ENCODE measurements at places on chromosomes 3 and 15. TPM values are rescaled to one million over a fixed set of nuclear protein-coding genes. Genes with fewer than 3 reads are reported as not detected.

DNA sequence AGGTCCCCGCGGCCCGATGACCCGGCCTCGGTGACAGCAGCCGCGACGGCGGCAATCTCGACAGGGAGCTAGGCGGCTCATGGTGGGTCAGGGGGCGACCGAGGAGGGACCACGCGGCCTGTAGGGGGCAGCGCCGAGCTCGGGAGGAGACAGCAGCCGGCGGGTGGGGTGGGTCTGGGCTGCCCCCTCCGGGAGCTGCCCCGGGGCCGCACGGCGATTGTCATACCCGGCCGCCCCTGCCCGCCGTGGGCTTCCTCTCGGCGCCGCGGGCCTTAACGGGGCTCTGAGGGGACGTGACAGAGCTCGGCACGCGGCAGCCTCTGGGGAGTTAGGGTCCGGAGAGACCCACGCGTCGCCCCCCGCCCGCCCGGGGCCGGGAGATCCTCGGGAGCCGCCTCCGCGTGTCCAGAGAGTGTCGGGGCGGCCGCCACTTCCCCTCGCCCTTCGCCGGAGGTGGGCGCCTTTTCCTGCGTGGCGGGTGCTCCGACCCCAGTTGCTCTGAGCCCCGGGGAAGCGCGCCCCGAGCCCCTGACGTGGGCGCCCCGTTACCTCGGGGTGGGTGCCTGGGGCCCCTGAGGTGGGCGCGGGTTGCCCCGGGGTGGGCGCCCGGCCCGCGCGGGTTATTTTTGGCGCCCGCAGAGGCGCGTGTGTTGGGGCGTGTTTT lies 539 bp upstream of the PLCL2 start:
- H3K27me3 ChIP-seq: peaks cover 8% of the 10 kb centered on the region
- DNase-seq: peak; percentile 77
- H3K4me3 ChIP-seq: peak overlapping the region; percentile 93
- H3K4me1 ChIP-seq: peaks cover 47% of the 10 kb centered on the region
- H3K27ac ChIP-seq: peak overlapping the region; percentile 97
- no peaks in the 10 kb centered on the region for H3K36me3 ChIP-seq

Gene DENND6A
- 19.2 TPM for total RNA-seq

Gene CERS3
- not detected for total RNA-seq

- no peak overlapping the region for H3K27ac ChIP-seq
- DNase-seq: no peak
- no peaks in the 10 kb centered on the region for H3K36me3 ChIP-seq
- no peaks in the 10 kb centered on the region for H3K27me3 ChIP-seq
- H3K4me3 ChIP-seq: no peak overlapping the region
Observed at GRCh38 chr3:15932348-15933300, 134.8 kb upstream of the ANKRD28 start.

DNA sequence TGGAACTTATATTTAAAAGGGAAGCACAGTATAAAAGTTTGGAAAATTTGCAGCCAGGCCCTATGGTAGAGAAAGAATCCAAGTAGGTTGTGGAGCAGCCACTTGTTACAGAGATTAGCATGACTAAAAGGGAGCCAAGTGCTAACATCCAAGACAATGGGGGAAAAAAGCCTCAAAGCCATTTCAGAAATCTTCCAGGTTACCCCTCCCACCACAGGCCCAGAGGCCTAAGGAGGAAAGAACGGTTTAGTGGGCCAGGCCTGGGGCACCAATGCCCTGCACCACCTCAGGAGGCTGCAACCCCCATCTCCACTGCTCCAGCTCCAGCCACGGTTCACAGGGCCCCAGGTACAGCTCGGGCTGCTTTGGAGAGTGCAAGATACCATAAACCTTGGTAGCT lies 69.9 kb downstream of the IGF2BP2 start:
- no peaks in the 10 kb centered on the region for H3K36me3 ChIP-seq
- no peak for DNase-seq
- no peak overlapping the region for H3K27ac ChIP-seq
- H3K4me1 ChIP-seq: no peaks in the 10 kb centered on the region

Gene ARHGAP11A
- 89.9 TPM for total RNA-seq

- H3K27me3 ChIP-seq: peaks cover 5% of the 10 kb centered on the region
- H3K4me3 ChIP-seq: no peak overlapping the region
- H3K36me3 ChIP-seq: peaks cover 36% of the 10 kb centered on the region
- no peak for DNase-seq
- no peaks in the 10 kb centered on the region for H3K4me1 ChIP-seq
- H3K27ac ChIP-seq: no peak overlapping the region
Observed at GRCh38 chr3:196517162-196517800, 2.1 kb upstream of the SMCO1 start.

DNA sequence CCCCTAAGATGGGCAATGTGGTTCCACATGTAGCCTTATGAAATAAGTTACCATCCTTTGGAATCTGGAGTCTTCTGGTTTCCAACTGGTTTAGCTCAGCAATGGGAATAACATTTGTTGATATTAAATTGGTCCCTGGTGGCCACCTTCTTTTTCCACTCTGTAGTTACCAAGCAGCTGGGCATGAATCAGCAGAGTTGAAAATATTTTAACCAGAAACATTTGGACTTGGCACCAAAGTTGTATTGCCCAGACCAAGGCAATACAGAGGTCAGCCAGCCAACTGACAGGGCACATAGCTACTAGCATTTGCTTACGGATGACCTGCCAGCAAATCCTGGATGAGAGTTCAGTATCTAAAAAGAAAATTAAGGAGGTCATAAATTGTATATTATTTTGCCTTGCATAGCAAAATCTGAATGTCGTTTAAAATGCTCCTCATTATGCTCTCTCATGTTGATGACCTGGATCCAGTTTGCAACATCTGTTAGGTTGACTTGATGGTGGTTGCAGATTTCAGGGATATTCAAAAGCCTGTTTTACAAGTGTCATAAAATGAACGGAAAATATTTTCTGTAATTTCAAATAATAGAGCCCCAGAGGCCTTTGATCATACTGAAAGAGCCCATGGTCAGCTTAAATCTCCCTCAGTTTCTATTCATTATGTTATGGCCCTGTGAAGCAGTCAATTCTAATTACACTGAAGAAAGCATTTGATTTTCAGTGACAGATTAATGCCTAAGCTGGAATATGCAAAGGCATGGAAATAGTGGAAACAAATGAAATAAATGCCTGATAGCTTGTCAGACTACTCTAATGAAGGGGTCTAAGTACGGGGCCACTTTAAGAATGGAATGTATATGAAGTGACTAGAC lies 54.6 kb downstream of the PPM1L start:
- H3K27ac ChIP-seq: no peak overlapping the region
- no peaks in the 10 kb centered on the region for H3K36me3 ChIP-seq
- no peaks in the 10 kb centered on the region for H3K27me3 ChIP-seq

- H3K36me3 ChIP-seq: no peaks in the 10 kb centered on the region
- no peaks in the 10 kb centered on the region for H3K4me1 ChIP-seq
- no peak for DNase-seq
- H3K4me3 ChIP-seq: no peak overlapping the region
Observed at GRCh38 chr15:89852342-89852995, 37.8 kb upstream of the ANPEP start.

Gene CHRNA5
- total RNA-seq: 9.0 TPM

GRCh38 chr3:52077925-52078324 lies 21.6 kb upstream of the DUSP7 start:
- no peaks in the 10 kb centered on the region for H3K27me3 ChIP-seq
- no peak for DNase-seq
- no peak overlapping the region for H3K27ac ChIP-seq
- peaks cover 12% of the 10 kb centered on the region for H3K4me1 ChIP-seq
- no peak overlapping the region for H3K4me3 ChIP-seq
- no peaks in the 10 kb centered on the region for H3K36me3 ChIP-seq

GRCh38 chr15:75008629-75009326 lies 13.4 kb downstream of the SCAMP5 start:
- H3K4me1 ChIP-seq: no peaks in the 10 kb centered on the region
- peaks cover 8% of the 10 kb centered on the region for H3K27me3 ChIP-seq
- no peak overlapping the region for H3K4me3 ChIP-seq

DNA sequence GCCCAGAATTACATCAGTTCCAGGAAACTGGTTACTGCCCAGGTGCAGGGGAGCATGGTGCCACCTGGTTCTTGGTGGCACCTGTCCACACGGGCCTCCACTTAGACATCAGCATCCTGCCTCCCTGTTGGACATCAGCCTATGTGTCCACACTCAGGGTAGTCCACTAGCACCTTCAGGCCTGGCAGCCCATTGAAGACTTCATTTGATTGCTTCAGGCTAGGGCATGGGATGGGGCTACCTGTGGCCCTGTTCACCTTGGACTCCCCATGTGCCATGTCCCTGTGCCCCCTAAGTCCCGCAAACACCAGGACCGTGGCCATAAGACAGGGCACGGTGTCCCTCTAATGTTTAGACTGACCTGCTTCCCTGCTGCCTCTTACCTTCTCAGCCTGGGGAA lies 30.9 kb downstream of the CYP8B1 start:
- peaks cover 15% of the 10 kb centered on the region for H3K4me1 ChIP-seq
- no peaks in the 10 kb centered on the region for H3K36me3 ChIP-seq
- DNase-seq: no peak
- no peaks in the 10 kb centered on the region for H3K27me3 ChIP-seq
- H3K4me3 ChIP-seq: no peak overlapping the region
- H3K27ac ChIP-seq: no peak overlapping the region

Gene GOLGA6L9
- total RNA-seq: 6.7 TPM

- H3K4me1 ChIP-seq: no peaks in the 10 kb centered on the region
- DNase-seq: no peak
- H3K27me3 ChIP-seq: no peaks in the 10 kb centered on the region
- H3K27ac ChIP-seq: no peak overlapping the region
- no peak overlapping the region for H3K4me3 ChIP-seq
Observed at GRCh38 chr15:53511175-53511574, 248.3 kb downstream of the WDR72 start.

DNA sequence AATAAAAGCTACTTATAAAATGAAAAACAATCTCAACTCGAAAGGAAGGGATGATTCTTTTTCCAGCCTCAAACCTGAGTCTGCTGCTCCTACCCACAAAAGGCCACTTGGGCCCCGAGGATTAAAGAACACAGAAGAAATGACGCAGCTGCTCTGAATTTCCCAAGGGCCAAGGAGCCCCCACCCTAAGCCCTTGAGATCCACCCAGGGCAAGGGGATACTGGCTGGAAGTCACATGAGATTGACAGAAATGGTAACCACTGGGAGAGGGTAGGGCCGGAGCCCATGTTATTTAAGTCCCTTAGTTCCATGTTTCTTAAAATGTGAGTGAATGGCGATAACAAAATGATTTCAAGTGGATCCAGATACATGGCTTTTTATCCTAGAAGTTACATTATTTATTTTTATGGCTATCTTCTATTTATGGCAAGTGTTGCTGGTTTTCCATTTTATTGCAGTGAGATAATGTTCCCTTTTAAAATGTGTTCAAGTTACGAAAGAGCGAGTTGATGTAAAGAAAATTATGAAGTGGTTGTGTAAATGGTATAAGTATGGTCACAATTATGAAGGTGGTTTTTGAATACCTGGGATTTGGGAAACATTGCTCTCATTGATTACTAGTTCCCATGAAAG lies 16.8 kb downstream of the IGDCC4 start:
- H3K27me3 ChIP-seq: peaks cover 10% of the 10 kb centered on the region
- H3K36me3 ChIP-seq: no peaks in the 10 kb centered on the region
- H3K4me3 ChIP-seq: no peak overlapping the region
- H3K4me1 ChIP-seq: peaks cover 6% of the 10 kb centered on the region
- no peak for DNase-seq
- H3K27ac ChIP-seq: no peak overlapping the region

Gene HIGD1A
- total RNA-seq: 78.4 TPM

Gene CPLX3
- 0.43 TPM for total RNA-seq

Gene TBC1D2B
- total RNA-seq: 54.1 TPM

Gene TLE3
- 57.6 TPM for total RNA-seq

GRCh38 chr3:169143506-169143905 lies 520.0 kb downstream of the MECOM start:
- H3K27ac ChIP-seq: no peak overlapping the region
- no peak for DNase-seq
- H3K36me3 ChIP-seq: no peaks in the 10 kb centered on the region
- peaks cover 11% of the 10 kb centered on the region for H3K4me1 ChIP-seq

Gene KBTBD12
- not detected for total RNA-seq

DNA sequence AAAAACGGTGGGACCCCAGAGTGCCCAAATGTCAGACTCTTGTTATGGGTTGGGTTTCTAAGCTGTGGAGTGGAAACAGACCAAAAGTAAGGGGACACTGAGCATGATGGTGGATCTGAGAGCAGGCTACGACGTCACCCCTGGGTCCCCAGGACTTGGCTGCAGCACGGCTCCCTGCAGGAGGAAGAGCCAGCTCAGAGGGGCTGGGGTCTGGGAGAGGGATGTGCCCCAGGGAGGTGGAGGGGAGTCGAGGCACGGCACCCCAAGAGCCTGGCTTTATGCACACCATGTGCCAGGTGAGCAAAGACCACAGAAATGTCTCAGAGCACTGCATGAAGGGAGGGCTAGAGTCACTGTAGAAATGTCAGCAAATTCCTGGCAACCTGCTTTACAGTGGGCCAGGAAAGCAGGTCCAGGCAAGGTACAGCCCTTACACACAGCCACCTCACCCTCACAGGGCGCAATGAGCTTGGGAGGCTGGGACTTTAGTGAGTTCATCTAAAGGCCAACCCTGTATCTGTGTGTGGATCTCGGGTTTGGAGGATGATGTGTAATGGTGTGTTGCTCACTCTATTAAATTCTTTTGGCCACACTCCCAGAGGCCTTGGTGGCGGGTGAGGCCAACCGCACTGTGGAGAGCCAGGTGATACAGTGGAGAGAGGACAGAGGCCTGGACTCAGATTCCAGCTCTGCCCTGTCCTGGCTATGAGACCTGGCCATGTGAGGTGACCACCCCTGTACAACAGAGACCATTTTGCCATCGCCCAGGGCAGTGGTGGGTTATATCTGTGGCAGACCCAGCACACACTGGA lies 14.1 kb downstream of the CTSH start:
- H3K36me3 ChIP-seq: no peaks in the 10 kb centered on the region
- H3K4me1 ChIP-seq: no peaks in the 10 kb centered on the region
- no peak overlapping the region for H3K27ac ChIP-seq
- no peak overlapping the region for H3K4me3 ChIP-seq

DNA sequence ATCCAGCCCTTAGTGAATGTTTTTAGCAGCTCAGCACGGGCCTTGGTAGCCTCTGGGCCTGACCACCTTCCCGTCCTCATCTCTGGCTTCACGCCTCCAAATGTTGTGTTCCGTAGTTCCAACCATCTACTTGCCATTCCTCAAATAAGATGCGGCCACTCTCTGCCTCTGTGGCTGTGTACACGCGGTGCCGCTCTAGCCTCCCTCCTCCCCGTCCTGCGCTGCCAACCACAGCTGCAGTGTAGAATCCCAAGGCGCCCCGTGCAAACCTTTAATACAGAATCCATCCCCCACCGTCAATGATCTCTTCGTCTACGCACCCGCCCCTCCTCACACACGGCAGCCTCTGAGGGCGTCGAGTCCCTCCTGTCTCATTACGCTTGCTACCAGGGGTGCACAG lies 77.2 kb downstream of the VGLL4 start:
- no peaks in the 10 kb centered on the region for H3K36me3 ChIP-seq
- H3K27ac ChIP-seq: peak overlapping the region; percentile 20
- no peaks in the 10 kb centered on the region for H3K27me3 ChIP-seq
- H3K4me3 ChIP-seq: no peak overlapping the region

GRCh38 chr15:94411285-94411684 lies 179.9 kb downstream of the MCTP2 start:
- peaks cover 16% of the 10 kb centered on the region for H3K36me3 ChIP-seq
- H3K4me1 ChIP-seq: peaks cover 28% of the 10 kb centered on the region
- H3K27ac ChIP-seq: peak overlapping the region; percentile 64
- H3K4me3 ChIP-seq: no peak overlapping the region
- H3K27me3 ChIP-seq: no peaks in the 10 kb centered on the region
- DNase-seq: no peak

- no peaks in the 10 kb centered on the region for H3K4me1 ChIP-seq
- no peak for DNase-seq
- peaks cover 16% of the 10 kb centered on the region for H3K27me3 ChIP-seq
- H3K27ac ChIP-seq: no peak overlapping the region
- no peak overlapping the region for H3K4me3 ChIP-seq
Observed at GRCh38 chr3:14273901-14274611, 95.4 kb downstream of the LSM3 start.

GRCh38 chr3:178671791-178672190 lies 135.6 kb downstream of the KCNMB2 start:
- H3K27ac ChIP-seq: no peak overlapping the region
- no peak overlapping the region for H3K4me3 ChIP-seq
- DNase-seq: no peak
- H3K4me1 ChIP-seq: no peaks in the 10 kb centered on the region
- no peaks in the 10 kb centered on the region for H3K36me3 ChIP-seq

Data from natural killer cell treated with Interleukin-12 subunit alpha and Interleukin-12 subunit beta and Interleukin-15 and Interleukin-18, amount 100 ng/mL, for 72 hours (primary cell).